ENCODE measurements at places on chromosomes 3 and 15.

DNA sequence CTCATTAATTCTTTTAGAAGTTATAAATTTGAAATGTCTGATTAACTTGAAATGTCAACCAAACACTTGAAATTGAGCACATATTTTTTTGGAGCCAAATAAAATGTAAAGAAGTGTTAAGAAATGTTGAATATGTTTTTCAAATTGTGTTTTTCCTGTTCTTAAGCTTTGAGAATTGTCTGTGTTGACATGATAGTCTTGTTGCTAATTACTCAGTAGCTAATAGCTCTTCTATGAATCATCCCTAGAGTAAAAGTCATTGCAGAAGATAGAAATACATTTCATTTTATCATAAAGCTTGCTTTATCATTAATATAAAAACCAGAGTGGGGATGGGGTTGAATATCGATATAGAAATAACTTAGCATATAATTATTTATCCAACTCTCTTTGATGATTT is 41.9 kb upstream of the ABHD10 start:
- DNase-seq: no peak

- DNase-seq: no peak
Observed at GRCh38 chr15:74303741-74304309, 63.6 kb downstream of the CYP11A1 start.

- peak; percentile 40 for DNase-seq
Observed at GRCh38 chr15:48279608-48280007, 51.6 kb upstream of the DUT start.

DNA sequence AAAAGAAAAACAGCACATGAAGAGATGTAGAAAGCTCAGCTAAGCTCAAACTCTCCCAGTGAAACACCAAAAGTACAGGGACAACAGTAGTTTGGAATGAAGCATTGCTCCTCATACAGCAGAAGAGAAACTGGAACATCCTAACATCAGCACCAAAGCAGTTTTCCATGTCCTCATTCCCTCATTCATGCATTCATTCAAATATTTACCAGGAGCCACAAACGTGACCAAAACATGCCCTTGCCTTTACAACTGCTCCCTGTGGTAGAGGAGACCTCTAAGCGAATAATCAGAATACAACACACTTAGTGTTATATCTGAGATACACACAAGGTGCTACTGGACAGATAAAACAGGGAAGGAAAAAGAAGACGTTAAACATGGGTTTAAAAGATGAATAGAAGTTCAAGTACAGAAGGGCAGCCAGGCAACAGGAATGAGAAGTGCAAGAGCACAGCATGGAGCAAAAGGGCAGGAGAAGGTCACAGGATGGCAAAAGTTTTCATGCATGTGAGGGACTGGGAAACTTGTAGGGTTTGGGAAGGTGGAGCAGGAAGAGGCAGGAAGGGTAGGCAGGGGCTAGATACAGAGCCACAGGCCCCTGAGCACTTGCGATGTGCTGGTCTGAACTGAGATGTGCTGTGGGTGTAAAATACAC is 58.5 kb upstream of the LMCD1 start:
- no peak for DNase-seq

DNA sequence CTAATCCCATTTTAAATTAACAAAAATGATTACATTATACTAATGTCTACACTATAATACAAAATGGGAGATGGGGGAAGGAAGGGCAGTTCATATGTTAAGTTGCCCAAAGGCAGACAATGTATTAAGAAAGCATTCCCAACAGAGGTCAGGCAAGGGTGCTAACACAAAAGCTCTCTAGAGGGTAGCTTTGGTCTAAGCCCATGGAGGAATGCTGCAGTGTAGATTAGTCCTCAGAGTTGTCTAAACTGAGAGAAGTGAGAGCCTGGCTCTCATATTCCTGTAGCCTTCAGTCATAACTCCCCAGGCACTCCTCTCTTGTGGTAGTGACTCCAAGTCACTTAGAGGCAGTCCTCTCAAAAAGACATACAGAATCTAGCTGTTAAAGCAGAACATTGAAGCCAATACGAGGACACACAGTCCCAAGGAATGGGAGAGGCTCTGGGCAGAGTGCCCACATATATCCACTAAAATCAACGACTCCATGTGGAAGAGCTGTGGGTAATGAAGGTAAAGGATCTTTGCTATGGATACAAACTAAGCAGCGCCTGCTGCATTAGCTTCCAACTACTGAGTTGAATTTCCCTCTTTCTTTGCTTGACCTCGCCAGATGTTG is 14.5 kb downstream of the NEK10 start:
- no peak for DNase-seq

- no peak for DNase-seq
Observed at GRCh38 chr3:142270407-142270806, 45.0 kb upstream of the GK5 start.

DNA sequence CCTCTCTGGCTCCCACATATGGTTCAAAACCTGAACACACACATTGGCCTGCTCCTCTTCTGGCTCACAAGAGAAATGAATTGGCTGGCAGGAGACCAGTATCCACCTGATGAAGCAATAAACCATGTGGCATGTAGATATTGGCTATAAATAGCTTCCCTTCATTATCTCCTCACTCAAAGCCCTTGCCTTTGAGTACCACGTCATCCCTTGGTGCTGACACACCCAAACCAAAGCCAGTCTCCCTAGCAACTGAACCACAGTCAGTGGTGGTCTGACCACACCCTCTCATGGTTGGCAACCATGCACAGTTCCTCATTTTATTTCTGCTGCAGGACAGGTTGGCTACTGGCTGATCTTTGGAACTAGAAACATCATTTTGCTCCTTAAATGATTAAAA is 98.8 kb downstream of the ZNF621 start:
- no peak for DNase-seq

DNA sequence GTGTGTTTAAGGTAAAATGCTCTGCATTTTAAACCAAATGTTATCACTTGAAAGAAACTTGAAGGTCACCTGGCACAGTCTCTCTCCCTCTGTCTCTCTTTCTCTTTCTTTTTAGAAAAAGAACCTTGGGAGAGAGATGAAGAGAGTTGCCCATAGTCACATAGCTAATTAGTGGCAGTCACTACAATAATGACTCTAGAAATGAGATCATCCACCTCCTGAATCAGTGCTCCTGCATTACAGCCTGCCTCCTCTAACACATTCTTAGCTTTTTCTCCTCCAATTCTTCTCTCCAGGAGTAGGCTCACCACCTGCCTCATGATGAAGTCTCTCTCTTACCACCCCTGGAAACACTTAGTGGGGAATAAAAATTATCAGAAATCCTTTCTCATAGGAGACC is 2.5 kb downstream of the MYH15 start:
- no peak for DNase-seq

- DNase-seq: peak; percentile 32
Observed at GRCh38 chr3:38137615-38138348, 679 bp upstream of the MYD88 start.

DNA sequence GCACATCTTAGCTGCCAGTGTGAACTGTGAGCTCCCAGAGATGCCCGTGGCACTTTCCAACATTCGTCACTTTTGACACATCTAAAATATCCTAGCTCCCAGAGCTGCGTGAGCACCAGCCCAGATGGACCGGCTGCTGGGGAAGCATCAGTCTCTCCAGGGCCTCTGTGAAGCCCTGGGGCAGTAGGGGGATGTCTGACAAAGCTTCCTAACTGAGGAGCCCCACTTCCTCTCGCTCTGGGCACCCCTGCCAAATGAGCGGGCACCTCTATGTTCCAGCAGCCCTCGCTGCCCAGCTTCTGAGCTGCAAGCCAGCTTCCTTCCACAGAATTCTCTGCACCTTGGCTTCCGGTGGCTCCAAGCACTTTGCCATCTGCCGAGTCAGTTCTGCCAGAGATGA is 91.1 kb downstream of the LIPC start:
- no peak for DNase-seq

GRCh38 chr3:24944805-24945520 is 450.3 kb upstream of the THRB start:
- no peak for DNase-seq

GRCh38 chr15:32096916-32097617 is 66.8 kb downstream of the CHRNA7 start:
- no peak for DNase-seq
